ENCODE measurements at places on chromosomes 16 and 17.

GRCh38 chr17:1870592-1870991 is 40.8 kb downstream of the RPA1 start:
- H3K27me3 ChIP-seq = no peaks in the 10 kb centered on the region
- peaks cover 46% of the 10 kb centered on the region for H3K36me3 ChIP-seq
- DNase-seq = no peak
- H3K27ac ChIP-seq = peak overlapping the region; percentile 67

DNA sequence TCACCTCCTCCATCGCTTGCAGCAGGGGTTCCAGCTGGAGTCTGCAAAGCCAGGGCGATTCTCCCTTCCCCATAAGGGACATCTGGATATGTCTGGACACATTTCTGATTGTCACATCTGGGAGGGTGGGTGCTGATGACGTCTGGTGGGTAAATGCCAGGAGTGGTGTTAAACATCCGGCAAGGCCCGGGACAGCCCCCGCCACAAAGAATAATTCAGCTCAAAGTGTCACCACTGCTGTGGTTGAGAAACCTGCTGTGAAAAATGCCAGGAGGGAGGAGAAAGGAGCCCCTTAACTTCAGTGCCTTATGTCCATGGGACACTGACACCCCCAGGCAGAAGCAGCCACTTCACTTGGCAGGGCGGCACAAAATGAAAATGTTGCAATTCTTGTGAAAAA is 179.4 kb upstream of the SDK2 start:
- H3K27me3 ChIP-seq = peaks cover 10% of the 10 kb centered on the region
- no peak for DNase-seq
- H3K4me1 ChIP-seq = peaks cover 21% of the 10 kb centered on the region
- H3K4me3 ChIP-seq = no peak overlapping the region

DNA sequence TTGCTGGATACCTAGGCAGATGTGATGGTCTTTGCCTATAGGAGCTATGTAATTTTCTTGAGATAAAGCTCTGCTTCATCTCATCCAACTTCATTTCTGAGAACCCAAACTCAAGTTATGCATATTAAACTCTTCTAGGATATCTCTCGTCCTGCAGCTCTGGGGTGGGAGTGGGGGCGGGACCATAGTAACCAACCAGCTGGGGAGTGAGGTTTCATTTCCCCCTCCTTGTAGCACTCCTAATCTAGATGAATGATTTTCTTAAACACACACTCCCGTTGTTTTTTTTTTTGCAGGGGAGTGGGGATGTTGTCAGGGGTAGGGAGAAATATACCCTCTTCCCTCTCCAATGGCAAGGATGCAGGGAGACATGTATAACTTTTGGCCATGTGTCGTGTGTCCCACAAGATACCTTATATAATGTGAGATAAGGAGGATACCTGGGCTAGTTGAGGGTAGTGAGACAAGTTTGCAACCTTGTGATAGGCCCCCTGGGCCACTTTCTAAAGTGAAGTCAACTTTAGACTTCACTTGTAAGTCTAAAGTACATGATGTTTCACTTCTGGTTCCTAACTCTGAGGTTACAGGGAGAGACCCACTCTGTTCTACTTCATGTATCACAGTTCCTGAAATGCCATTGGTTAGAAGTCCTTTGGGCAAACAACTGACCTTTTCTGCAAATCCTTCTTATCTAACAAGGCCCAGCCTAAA is 10.5 kb upstream of the HEATR6 start:
- H3K27me3 ChIP-seq = peaks cover 11% of the 10 kb centered on the region
- no peaks in the 10 kb centered on the region for H3K36me3 ChIP-seq
- H3K4me1 ChIP-seq = peaks cover 11% of the 10 kb centered on the region
- H3K4me3 ChIP-seq = no peak overlapping the region
- DNase-seq = no peak
- H3K27ac ChIP-seq = no peak overlapping the region

- H3K4me3 ChIP-seq = no peak overlapping the region
- no peak for DNase-seq
- peaks cover 41% of the 10 kb centered on the region for H3K4me1 ChIP-seq
- H3K27me3 ChIP-seq = no peaks in the 10 kb centered on the region
- H3K36me3 ChIP-seq = peaks cover 3% of the 10 kb centered on the region
These were observed 192.8 kb downstream of the XYLT1 start for GRCh38 chr16:17277981-17278381.

GRCh38 chr17:79803421-79803996 is 6.6 kb upstream of the CBX8 start:
- H3K4me1 ChIP-seq = peaks cover 64% of the 10 kb centered on the region
- H3K4me3 ChIP-seq = no peak overlapping the region
- H3K27ac ChIP-seq = no peak overlapping the region
- H3K27me3 ChIP-seq = peaks cover 78% of the 10 kb centered on the region

- H3K27ac ChIP-seq = peak overlapping the region; percentile 92
- H3K27me3 ChIP-seq = no peaks in the 10 kb centered on the region
- DNase-seq = peak; percentile 33
- H3K4me3 ChIP-seq = no peak overlapping the region
- H3K4me1 ChIP-seq = peaks cover 95% of the 10 kb centered on the region
- H3K36me3 ChIP-seq = peaks cover 51% of the 10 kb centered on the region
These were observed 50.9 kb downstream of the IL21R start for GRCh38 chr16:27452569-27453493.

DNA sequence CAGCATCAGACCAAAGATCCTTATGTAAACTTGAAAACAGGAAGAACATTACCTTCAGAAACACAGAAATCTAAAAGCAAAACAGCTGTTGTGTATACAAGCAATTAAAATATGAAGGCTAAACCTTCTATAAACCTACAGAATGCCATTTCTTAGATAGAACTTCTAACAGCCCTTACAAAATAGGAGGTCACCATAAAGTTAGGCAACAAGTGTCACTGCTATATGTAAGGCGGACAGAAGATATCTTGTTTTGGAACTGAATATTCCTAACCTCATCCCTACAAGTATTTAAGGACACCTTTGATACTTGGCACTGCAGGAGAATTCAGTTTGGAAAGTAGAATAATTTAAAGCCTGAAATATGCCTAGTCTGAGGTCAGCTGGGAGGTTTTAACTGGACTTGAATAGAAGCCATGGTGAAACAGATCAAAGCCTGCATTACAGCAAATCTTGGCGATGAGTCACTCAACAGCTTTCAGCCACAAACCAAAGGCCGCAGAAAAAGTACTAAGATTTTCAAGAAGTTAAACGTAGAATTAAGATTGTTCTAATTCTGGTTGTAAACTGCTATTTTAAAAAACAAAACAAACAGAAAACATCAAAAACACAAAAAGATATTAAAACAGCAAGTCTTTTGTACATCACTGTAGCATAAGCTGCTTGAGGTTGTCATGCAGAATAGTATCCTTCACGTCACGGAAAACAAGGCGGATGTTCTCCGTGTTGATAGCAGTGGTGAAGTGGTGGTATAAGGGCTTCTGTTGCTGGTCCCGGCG is 42.7 kb downstream of the GNA13 start:
- H3K4me1 ChIP-seq = peaks cover 71% of the 10 kb centered on the region
- H3K4me3 ChIP-seq = peak overlapping the region; percentile 17
- H3K27me3 ChIP-seq = no peaks in the 10 kb centered on the region

GRCh38 chr17:64022611-64023063 is 2.2 kb upstream of the ICAM2 start:
- DNase-seq = no peak
- H3K4me3 ChIP-seq = peak overlapping the region; percentile 58

DNA sequence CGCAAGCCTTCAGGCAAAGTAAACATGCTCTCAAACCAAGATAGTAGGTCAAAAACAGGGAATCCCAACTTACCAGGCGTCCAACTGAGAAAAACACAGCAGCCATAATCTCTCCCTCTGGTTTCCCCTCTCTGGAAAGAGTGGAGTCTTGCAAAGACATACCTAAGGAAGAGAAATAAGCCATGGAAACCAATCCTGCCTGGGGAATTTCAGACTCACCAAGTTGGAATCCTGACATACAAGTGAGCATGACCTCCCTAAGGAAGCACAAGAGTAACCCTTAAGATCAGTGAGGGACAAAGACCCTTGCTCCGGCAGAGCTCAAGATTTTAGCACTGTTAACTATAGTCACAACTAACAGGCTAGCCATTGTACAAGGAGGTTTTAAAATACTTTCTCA is 4.1 kb downstream of the ZNF624 start:
- H3K27ac ChIP-seq = no peak overlapping the region
- no peak overlapping the region for H3K4me3 ChIP-seq
- H3K27me3 ChIP-seq = no peaks in the 10 kb centered on the region
